ENCODE measurements at places on chromosomes 16 and 17.

GRCh38 chr16:72198771-72199201, 26.8 kb upstream of the PMFBP1 start:
- no peak for DNase-seq

GRCh38 chr16:86987746-86988670, 329.2 kb downstream of the C16orf95 start:
- no peak for DNase-seq

DNA sequence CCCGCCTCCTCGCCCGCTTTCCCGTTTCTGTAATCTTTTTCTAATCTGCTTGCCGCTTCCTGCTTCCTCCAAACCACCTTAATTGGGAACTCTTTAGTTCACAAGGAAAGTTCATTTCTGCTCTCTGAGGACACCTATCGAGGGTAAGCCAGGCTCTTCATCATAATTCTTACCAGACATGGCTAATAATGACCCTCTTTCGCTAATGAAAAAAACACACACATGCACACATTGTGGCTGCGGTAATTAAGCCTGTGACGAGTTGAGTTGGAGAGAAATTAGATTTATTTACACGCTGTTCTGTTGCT, 100.6 kb downstream of the ZNF423 start:
- DNase-seq: no peak

DNA sequence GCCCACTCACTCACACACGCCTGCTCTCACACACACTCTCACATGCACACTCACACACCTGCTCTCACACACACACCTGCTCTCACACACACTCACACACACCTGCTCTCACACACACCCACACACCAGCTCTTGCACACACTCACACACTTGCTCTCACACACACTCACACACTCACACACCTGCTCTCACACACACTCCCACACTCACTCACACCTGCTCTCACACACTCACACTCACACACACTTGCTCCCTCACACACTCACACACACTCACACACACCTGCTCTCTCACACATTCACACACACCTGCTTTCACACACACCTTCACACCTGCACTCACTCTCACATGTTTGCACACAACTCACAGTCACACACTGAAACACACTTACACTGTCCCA, 4.0 kb downstream of the CD300H start:
- no peak for DNase-seq

- peak; percentile 70 for DNase-seq
Measured at GRCh38 chr17:4901648-4902344, 1.1 kb downstream of the CHRNE start.

DNA sequence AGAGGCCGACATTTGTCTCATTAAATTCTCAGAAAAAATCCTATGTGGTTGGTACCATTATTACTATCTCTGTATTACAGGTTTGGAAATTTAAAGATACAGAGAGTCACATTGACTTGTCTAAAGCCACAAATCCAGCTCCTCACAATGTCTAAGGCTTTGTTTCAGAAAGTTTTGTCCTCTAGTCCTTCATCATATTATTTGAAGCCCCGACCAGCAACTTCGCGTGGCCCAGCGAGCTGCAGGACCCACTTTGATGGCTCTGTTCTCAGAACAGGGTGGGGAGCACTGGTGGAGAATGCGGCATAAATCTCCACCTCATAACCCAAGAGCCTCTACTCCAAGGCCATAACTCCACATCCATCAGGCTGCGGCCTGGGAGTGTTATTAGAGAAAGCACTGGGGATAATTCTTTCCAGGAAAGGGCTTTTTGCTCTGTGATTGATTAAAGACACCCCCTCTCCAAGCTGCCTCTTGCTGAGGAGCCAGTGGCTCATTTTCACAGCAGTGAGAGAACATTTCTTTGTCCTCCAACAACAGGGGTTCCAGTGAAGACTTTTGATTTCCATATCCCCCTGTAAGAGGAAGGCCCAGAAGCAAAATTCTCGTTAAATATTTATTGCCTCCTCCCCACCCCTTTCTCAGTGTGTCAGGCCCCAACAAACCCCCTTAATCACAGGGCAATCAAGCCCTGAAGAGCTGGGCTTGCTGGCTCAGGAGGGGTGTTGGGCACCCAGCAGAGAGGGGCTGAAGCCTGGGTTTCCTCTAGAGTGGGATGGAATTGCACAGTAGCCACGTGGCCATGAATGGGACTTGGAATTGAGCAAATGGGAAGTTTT, 113.7 kb upstream of the CDH11 start:
- DNase-seq: no peak

GRCh38 chr16:11742093-11742535, 543 bp downstream of the TXNDC11 start:
- DNase-seq: peak; percentile 88

DNA sequence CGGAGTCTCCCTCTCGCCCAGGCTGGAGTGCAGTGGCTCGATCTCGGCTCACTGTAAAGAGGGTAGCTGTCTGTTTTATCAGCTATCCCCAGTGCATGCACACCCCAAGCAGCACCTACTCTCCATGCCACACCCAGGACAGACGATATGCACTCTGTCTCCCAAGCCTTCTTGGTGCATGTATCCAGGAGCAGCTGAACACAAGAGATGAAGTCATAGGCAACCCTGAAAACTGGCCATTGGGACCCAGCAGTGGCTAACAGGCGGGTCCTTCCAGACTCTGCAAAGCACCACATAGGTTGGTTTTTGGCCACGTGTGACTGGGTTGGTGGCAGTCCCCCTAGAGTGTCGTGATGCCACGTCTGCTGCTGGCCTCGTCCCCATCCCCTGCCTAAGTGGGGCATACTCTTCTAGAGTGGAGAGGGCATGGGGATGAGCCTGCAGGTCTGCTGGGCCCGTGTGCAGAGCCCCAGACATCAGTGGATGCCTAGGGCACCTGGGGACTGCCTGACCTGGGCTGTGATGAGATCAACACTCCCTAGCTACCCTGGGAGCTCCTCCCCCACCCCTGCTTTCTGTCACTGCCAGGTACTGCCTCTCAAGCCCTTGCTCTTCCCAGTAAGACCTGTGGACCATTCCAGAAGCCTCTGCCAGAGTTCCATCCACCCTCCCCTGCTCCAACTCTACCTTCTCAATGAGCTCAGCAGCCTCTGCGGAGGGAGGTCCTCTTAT, 9.3 kb downstream of the PDE6G start:
- no peak for DNase-seq

GRCh38 chr16:57690782-57691471, 3.7 kb upstream of the DRC7 start:
- no peak for DNase-seq

DNA sequence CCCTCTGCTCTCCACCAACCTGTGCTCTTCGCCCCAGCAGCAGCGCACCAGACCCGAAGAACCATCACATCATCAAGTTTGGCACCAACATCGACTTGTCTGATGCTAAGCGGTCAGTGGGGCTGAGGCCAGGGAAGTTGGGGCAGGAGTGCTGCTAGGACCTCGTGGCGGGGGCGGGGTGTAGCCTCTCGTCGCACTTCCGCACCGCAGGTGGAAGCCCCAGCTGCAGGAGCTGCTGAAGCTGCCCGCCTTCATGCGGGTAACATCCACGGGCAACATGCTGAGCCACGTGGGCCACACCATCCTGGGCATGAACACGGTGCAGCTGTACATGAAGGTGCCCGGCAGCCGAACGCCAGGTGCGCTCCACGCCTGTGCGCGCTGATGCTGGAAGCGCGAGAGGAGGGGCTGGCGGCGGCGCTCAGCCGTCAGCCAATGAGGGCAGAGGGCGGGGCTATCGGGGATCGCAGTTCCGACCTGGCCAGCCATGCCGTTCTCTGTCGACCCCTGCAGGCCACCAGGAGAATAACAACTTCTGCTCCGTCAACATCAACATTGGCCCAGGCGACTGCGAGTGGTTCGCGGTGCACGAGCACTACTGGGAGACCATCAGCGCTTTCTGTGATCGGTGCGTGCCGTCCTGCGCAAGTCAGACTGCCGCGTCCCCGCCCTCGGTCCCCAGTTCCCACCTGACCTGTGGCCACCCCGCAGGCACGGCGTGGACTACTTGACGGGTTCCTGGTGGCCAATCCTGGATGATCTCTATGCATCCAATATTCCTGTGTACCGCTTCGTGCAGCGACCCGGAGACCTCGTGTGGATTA, 3.2 kb upstream of the TMEM88 start:
- peak; percentile 98 for DNase-seq

DNA sequence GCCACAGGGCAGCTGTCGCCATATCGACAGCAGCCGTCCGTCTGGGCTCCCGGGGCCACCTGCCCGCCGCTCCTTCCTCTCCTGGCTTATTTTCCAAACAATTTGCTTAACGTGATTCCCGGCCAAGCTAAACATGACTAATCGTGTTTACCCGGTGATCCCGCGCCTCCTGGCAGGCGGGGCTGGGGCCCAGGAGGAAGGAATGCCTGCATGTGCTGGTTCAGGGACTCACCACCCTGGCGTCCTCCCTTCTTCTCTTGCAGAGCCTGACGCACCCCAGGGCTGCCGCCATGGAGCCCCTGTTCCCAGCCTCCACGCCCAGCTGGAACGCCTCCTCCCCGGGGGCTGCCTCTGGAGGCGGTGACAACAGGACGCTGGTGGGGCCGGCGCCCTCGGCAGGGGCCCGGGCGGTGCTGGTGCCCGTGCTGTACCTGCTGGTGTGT, 6.1 kb downstream of the SSTR5 start:
- no peak for DNase-seq

GRCh38 chr16:65121870-65122723, at the start of gene CDH11:
Gene CDH11 (minus strand): TSS chr16:65122063. CDS start chr16:65004869, 117,194 bp downstream.
- DNase-seq: no peak

- no peak for DNase-seq
Measured at GRCh38 chr17:77507111-77507885, 366.5 kb downstream of the SEC14L1 start.

DNA sequence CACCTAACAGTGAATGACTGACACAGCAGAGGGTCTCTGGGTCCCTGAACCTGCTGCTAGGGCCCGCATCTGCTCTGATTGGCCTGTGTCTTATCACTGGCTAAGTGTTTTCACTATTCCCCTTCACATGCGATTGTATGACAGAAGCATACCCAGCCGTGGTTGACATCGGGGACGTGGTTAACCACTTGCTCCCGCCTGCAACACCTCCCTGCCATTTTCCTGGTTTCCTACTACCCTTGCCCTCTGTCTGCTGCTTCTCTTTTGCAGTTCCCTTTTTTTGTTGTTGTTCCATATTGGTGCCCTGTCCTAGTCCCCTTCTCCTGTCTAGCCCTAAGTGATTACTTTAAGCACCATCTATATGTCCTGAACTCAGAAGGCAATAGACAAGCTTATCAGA, 177.0 kb downstream of the RGS9 start:
- no peak for DNase-seq
